ENCODE measurements at places on chromosomes 1 and 21.

- no peak for DNase-seq
Observed at GRCh38 chr1:21312407-21312992, 22.2 kb upstream of the ECE1 start.

- DNase-seq, result no peak
Observed at GRCh38 chr1:101420406-101420805, 183.6 kb downstream of the S1PR1 start.

DNA sequence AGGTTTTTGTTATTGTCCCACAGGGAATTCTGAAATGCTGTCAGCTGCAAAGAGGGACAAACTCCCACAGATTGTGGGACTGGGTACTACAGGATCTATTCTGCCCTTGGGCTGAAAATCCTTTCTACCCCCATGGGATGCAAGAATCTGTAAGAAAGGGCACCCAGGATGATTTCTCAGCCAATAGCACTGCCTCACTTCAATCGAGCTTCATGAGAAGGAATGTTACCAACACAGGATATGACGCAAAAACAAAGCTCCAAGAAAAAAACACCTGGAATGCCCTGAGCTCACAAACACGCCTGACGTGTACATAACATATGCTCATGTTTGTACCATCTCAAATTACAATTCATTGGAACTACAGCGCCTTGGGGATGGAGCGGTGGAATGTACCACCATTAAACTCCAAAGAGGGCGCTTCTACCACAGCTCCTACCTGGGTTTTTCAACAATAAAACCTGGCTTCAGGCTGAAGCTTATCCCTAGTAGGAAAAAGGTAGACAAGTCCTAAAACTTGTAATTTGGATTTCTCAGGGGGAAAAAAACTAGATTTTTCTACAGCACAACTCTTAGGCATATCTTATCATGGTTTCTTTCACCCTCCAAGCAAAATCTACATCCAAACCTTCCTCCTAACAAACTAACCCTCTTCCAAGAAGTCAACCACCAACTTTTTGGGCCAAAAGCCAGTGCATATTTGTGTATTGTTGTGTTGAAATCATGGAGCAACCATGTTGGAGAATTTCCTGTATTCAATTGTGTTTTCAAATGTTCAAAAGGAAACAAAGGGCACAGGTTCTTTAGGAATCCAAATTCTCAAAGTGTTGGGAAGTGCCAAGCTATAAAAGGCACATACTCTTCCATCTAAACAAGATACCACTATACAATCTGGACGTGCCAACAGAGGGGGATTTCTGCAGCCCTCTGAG lies 78.9 kb downstream of the TGFBR3 start:
- no peak for DNase-seq

GRCh38 chr1:107076841-107077240 lies 20.4 kb downstream of the PRMT6 start:
- DNase-seq, result no peak

DNA sequence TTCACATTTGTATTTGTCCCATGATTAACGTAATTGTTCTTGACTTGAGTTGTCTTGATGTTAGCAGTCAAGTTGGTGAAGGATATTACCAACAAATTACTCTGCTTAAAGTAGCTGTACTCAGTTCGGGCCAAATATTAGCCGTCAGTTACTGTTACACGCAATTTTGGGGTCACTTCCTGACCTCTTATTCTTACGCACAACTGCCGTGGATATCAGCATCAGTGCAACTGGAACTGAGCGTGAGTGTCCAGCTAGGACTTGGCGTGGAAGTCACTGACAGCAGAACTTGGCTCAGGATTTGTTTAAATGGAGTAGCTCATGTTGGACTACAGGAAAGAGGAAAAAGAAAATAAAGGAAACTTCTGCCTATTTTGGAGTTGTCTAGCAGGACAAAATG lies 56.4 kb downstream of the ADAMTS1 start:
- DNase-seq, result no peak

GRCh38 chr1:18642278-18643095 lies 11.8 kb downstream of the PAX7 start:
- DNase-seq, result no peak

- DNase-seq, result peak; percentile 30
Observed at GRCh38 chr1:211643324-211644212, 31.9 kb downstream of the NEK2 start.

- DNase-seq, result no peak
Observed at GRCh38 chr1:203969846-203970245, 103.1 kb upstream of the SOX13 start.

GRCh38 chr1:10498231-10498630 lies 23.5 kb downstream of the PEX14 start:
- no peak for DNase-seq

DNA sequence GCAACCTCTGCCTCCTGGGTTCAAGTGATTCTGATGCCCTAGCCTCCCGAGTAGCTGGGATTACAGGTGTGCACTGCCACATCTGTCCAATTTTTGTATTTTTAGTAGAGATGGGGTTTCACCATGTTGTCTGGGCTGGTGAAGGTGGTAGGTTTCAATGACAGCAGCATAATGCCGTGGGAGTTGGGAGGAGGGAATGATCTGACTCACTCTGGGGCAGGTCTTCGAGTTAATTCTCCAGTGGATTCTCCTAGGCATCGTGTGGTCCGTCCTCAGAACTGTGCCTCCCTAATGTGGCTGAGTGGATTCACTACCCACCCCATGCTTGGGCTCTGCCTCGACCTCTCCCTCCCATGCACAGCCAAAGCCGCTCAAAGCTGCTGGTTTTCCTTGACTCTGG lies 1.7 kb upstream of the GPR37L1 start:
- DNase-seq, result no peak

DNA sequence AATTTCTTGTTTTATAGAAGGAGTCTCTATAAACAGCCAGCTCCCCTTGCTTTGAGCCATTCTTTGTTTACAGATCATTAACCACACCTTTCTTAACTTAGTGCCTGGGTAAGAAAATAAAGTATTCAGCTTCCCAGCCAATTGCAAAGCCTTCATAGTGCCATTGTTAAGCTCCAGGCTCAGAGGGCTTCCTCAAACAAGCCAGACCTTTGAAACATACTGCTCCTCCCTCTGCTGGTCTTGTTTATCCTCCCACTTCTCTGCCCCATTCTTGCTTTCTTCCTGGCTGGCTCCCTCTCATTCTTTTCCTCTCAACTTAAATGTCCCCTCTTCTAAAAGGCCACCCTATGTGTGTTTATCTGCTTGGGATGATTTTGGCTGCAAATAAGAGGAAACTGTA lies 319.4 kb upstream of the ST6GALNAC5 start:
- no peak for DNase-seq

DNA sequence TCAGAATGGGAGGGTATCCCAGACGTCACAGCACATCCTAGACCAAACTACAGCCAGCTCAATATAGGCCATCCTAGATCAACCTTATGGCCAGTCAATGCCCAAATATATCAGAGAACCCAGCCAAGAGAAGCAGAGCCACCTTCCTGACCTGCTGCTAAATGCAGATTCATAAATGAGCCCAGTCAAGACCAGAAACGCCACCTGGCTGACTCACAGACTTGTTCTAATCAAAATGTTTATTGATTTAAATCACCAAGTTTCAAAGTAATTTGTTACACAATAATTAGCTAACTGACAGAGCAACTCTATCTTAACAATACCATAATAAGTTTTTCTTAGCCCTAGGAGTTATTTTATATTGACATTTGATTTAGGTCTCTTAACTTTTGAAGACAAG lies 28.6 kb downstream of the ZNF644 start:
- DNase-seq, result no peak

GRCh38 chr1:236281654-236282424 lies at the start of gene ERO1B:
TSS of gene ERO1B (minus strand) at chr1:236281958. CDS start at chr1:236281783, 175 bp downstream.
- DNase-seq, result peak; percentile 91

DNA sequence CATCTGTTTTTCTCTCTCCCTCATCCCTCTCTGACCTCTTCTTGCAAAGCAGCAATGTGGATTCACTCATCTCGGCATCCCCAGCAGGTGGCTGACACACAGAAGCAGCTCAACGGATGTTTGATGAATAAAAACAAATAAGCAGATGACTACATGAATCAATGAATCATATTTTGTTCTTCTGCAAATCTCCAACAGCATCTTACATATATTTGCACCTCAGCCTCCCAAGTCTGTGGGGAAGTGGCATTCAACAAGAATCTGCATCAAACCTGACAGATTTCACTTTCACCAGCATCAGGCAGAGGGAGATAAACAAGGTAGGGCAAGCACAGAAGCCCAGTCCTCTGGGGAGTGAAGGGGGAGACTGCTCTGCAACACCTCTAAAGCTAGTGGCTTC lies 34.0 kb downstream of the CAPN8 start:
- no peak for DNase-seq

GRCh38 chr21:14075346-14076142 lies 135.2 kb downstream of the LIPI start:
- no peak for DNase-seq

DNA sequence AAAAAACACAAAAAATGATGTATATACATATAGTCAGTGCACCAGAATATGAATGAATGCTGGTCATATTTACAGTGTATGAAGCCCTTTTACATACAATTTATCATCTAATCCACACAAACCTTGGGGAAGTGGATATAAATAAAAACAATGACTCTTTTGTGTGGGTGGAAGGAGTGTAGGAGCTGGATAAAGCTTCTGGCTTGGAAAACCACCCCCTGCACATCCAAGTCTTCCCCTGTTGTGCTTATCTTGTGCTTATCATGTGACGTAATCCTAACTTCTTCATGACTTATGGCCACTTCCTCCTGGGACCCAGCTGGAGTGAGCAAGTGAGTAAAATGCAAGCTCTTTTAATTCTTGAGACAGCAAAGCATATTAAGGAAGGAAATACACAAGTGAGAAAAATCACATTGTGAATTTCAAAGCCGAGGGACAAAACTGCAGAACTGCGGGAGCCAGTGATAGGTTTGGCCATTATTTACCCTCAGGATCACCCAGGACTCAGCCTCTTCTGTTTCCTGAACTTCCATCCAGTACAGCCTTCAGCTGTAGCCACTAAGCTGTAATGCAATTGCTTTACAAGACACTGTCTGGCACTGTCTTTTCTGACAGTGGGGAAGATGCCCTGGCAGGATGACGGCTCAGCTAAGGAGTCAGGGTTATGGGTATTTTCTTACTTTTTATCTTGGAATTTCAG lies 104.0 kb upstream of the PPM1J start:
- no peak for DNase-seq

DNA sequence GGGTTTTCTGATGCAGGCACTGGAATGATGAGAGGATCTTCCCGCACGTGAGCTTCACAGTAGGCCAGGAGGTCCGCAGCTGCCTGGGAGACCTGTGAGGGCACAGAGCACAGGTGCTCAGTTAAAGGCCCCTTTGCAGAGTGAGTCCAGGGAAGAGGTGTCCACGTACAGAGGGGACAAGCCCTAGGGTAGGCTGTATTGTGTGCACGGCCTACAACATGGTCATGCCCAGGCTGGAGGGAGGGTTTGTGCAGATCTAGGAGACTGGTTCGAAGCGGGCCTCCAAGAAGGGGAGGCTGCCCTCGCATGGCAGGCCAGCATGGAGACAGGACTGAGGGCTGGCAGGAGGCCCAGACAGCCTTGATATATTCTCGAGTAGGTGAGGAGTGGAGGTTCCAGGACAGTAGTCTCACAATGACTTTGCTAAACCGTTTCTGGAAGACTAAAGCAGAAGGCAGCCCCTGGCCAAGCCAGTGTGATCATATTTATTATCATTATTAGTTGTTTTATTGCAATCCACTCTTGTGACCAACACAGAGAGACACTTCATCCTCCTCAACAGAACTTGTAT lies 48.0 kb upstream of the B3GALNT2 start:
- DNase-seq, result no peak

- DNase-seq, result no peak
Observed at GRCh38 chr1:153535242-153536011, at the start of gene S100A6. TSS of gene S100A6 (minus strand) at chr1:153535991. CDS start at chr1:153535339, 652 bp downstream.

DNA sequence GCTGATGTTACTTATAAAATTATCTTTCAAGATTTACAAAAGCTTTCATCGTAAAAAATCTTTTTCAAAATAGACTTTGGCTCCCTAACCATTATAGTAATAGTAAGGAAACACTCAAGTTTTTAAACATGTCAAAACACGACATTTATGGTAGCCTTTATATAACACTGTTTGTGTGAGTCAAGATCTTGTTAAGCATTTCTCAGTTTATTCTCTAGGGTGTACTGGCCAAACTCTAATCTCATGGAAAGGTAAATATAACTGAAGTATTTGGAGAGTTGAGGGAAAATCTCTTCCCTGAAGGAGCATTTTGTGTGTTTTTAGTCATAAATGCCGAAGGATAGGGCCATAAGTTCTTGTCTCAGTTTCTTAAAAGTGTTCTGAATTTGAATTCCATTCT lies 790.9 kb upstream of the NCAM2 start:
- DNase-seq, result no peak

- DNase-seq, result no peak
Observed at GRCh38 chr1:162165528-162165927, 96.0 kb downstream of the NOS1AP start.

- no peak for DNase-seq
Observed at GRCh38 chr1:46288485-46289133, 14.8 kb downstream of the LRRC41 start.

DNA sequence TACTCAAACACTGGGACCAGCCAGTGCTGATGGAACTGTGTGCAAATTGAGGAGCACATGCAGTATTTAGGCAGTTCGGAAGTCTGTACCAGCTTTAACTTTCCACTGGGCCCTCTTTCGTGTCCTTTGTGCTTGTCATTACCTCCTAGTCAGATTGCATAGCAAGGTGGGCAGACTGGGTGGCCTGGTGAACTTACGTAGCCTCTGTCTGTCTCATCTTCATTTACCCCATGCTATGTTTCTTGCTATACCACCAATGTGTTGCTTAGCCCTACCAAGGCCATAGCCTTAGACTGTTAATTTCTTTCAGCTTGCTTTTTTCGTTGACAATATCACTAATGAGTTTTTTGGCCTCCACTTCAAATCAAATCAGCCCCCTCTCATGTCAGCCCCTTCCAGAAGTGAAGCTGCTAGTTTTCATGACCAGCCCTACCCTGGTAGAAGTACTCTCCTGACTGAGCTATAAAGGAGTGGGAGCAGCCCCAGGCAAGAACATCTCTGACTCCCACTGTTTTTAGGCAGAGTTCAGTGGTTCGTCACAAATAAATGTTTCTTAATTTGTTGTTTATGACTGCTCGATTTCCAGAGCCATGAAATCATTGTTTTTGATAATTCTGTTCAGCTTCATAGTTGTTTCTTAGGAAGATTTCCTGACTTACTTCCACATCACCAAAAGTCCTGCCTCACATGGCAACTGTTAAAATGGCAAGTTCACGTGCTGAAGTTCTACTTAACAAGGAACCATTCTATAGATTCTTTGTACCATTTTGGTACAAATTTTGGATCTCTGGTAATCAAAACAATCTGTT lies 19.3 kb downstream of the PRKACB start:
- DNase-seq, result no peak

DNA sequence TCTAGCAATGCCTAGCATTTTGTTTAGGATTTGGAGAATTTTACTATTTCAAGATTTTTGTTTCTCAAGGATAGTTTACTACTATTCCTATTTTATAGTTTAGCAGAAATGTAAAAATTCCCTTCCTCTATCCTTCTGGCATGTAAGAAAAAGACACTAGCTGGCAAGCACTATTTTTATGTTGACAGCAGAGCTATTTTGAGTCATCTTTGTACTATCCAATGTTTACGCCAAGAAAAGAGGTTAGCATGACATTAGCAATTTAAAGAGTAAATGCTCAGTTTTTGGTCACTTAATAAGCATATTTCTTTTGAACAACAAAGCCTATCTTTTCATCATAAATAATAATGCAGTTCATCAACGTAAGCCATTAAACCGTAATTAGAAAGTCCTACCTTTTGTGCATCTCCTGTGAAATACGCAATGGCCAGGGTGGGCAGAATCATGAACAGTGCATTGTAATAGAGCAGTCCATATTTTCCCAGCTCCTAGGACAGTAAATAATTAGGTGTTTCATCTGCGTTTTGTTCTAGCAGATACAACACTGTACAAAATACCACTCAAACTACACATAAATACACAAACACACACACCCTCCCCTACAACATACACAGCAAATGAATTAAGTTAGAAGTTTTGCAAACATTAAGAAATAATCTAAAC lies 12.0 kb downstream of the SLC35D1 start:
- no peak for DNase-seq

Measured in thymus (tissue), 14 donors.